ENCODE measurements at places on chromosomes 1 and 21. TPM values are rescaled to one million over a fixed set of nuclear protein-coding genes. Genes with fewer than 3 reads are reported as not detected.

SNX7 gene
- 29.2 TPM for total RNA-seq

LCE2B gene
- not detected for total RNA-seq

PLA2G2F gene
- total RNA-seq: not detected

CFAP45 gene
- 0.73 TPM for total RNA-seq

MRPS21 gene
- total RNA-seq: 32.2 TPM

KTI12 gene
- 11.9 TPM for total RNA-seq

MAN1A2 gene
- 57.6 TPM for total RNA-seq

RGSL1 gene
- total RNA-seq: not detected

GAS5 gene
- total RNA-seq: 224 TPM

GPR25 gene
- total RNA-seq: not detected

CR1L gene
- not detected for total RNA-seq

PLD5 gene
- total RNA-seq: 0.07 TPM

UBE2U gene
- not detected for total RNA-seq

WNT2B gene
- total RNA-seq: 4.7 TPM

IL22RA1 gene
- total RNA-seq: not detected

ARHGEF16 gene
- 0.66 TPM for total RNA-seq

CD1D gene
- total RNA-seq: 0.59 TPM

MRAP gene
- total RNA-seq: 0.13 TPM

COL24A1 gene
- total RNA-seq: 0.46 TPM

GJA5 gene
- 2.9 TPM for total RNA-seq

SH2D5 gene
- total RNA-seq: 1.0 TPM

FAM177B gene
- total RNA-seq: not detected

CDC7 gene
- 1.8 TPM for total RNA-seq

TAS1R3 gene
- total RNA-seq: 0.26 TPM

C8B gene
- total RNA-seq: not detected

SEMA4A gene
- 1.6 TPM for total RNA-seq

Data from smooth muscle cell of the pulmonary artery (primary cell).